ENCODE measurements at places on chromosomes 6 and 20. TPM values are rescaled to one million over a fixed set of nuclear protein-coding genes. Genes with fewer than 3 reads are reported as not detected.

HLA-DQA2 gene
- total RNA-seq = not detected

TRERF1 gene
- not detected for total RNA-seq

WFDC5 gene
- total RNA-seq = not detected

COL9A3 gene
- total RNA-seq = 53.3 TPM

THBD gene
- not detected for total RNA-seq

COL20A1 gene
- total RNA-seq = not detected

EDEM2 gene
- total RNA-seq = 46.9 TPM

TIAM2 gene
- 4.5 TPM for total RNA-seq

LCA5 gene
- total RNA-seq = 4.6 TPM

MRAP2 gene
- total RNA-seq = 3.5 TPM

All from HepG2 (cell line).